ENCODE measurements at places on chromosomes 1 and 21.

DNA sequence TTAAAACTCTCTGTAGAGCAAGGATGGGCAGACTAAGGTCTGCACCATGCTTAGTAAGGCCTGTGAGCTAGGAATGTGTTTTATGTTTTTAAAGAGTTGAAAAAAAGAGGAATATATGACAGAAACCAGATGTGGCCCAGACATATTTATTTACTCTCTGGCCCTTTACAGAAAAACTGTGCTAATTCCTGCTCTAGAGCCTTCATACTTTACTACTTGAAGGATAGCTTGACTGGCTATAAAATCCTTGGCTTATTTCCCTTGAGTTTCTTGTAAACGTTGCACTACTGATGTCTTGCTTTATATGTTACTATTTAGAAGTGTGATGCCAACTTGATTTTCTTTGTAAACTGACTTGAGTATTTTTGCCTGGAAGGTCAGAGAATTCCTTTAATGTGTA lies 33.5 kb downstream of the CTBS start:
- no peak for DNase-seq

DNA sequence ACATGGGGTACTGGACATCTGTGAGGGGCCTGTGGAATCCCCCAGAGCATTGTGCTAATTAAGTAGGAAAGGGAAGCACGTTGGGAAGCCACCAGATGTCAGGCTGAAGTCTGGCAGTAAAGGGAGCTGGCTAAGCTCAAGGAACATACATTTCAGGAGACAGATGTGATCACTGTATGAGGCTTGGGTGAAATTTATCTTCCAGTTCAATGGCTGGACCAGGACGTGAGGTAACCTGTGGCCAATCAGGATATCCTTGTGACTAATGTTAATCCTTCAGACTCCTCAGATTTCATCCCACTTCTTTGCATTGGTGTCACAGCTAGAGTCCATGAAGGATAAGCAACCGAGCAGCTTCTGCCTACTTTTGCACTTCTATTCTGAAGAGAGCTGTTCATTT lies 110.2 kb upstream of the APP start:
- no peak for DNase-seq

DNA sequence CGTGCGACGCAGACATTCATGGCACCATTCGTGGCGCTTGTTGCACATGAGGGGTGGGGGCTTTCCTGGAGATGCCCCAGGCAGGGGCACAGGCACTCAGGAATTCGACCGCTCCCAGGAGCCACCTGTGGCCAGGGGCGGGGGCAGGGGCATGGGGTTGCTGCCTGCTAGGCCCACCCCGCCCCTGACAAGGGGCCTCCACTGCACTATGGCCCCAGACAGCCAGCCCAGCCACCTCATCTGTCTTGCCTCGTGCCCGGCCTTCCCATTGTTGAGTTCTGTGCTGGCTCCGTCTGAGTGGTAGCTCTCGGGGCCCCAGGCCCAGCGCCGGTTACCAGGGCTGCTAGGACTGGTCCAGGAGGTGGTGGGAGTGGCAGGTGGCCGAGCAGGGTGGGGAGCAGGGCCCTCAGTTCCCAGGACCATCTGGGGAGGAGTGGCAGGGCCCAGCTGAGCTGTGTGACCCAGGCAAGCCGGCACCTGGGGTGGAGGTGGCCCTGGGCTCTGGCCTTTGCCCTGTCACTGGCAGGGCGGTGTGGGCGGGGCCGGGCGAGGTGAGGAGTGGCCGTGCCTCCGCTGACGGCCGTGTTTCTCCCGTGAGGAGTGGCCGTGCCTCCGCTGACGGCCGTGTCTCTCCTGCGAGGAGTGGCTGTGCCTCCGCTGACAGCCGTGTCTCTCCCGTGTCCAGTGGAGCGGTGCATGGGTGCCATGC lies 1.9 kb downstream of the PLCH2 start:
- no peak for DNase-seq

DNA sequence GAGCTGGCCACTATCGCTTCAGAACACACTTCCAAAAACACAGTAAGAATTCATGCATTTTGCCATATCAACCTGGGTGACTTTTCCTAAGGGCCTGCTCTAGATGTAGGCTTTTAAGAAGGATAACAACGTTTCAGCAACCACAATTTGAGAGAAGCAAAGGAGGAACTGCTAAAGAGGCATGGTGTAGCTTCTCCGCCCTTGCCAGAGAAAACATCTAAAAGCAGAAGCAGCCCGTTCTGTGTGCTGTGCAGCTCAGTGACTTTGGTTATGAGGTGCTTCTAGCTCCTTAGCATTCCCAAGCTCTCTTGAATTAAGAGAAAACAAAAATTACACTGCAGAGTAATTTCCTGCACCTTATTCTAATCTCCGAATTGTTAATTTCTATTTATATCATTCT lies 2.7 kb downstream of the PER3 start:
- no peak for DNase-seq

- no peak for DNase-seq
Measured at GRCh38 chr1:96281491-96281890, 440.1 kb upstream of the PTBP2 start.

DNA sequence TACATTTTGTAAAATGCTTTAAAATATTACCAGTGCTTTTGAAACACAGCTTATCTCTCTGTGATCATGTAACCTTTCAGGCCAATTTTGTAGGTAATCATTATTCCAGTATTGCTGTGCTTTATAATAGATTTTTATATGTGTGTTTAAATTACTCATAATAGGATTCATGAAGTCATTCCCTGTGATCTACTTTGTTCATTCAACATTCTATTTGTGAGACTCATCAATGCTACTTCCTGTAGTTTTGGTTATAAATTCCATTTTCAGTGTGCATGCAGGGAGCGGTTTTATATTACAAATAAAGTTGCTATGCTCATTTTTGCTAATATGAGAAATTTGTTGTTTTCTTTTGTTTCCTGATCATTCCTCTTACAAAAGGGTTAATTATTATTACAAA lies 4.1 kb upstream of the OR2M5 start:
- DNase-seq = no peak

DNA sequence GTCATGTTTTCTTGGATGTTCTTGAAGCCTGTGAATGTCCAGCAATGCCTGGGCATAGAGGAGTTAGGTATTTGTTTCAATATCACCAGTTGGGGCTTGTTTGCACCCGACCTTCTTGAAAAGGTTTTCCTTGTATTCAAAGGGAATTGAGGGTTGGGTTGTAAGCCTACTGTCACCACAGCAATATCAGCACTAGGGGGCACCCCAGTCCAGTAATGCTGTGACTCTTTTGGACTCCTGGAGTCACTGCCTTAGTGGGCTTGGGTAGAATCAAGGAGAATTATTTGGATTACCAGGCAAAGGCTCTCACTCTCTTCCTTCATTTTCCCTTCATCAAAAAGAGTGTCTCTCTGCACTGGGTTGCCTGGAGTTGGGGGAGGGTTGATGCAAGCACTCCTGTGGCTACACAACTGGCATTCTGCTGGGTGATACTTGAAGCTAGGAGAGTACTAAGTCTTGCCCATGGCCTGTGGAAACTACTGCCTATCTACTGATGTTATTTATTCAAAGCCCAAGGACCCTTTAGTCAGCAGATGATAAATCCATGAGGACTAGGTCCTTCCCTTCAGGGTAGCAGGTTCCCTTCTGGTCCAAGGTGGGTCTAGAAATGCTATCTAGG lies 34.5 kb downstream of the OR10R2 start:
- DNase-seq = no peak

GRCh38 chr1:10601342-10602070 lies 126.8 kb downstream of the PEX14 start:
- DNase-seq = no peak

DNA sequence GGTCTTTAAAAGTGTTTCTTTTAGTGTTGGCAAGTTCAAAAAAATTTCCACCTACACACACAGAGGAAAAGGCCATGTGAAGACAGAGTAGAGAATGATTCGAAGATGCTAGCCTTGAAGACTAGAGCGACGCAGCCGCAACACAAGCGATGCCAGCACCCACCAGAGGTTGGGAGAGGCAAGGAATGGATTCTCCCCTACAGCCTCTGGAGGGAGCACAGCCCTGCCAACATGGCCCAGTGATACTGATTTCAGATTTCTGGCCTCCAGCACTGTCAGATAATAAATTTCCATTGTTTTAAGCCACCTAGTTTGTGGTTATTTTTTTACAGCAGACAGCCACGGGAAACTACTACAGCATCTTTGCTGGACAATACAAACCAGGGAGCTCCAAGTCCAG lies 6.9 kb upstream of the ADAR start:
- no peak for DNase-seq

- DNase-seq = no peak
Measured at GRCh38 chr1:173426057-173426456, 51.1 kb upstream of the PRDX6 start.

- no peak for DNase-seq
Measured at GRCh38 chr1:186218654-186219352, 156.2 kb downstream of the TPR start.

- DNase-seq = no peak
Measured at GRCh38 chr1:31991182-31991581, 22.5 kb upstream of the KHDRBS1 start.

DNA sequence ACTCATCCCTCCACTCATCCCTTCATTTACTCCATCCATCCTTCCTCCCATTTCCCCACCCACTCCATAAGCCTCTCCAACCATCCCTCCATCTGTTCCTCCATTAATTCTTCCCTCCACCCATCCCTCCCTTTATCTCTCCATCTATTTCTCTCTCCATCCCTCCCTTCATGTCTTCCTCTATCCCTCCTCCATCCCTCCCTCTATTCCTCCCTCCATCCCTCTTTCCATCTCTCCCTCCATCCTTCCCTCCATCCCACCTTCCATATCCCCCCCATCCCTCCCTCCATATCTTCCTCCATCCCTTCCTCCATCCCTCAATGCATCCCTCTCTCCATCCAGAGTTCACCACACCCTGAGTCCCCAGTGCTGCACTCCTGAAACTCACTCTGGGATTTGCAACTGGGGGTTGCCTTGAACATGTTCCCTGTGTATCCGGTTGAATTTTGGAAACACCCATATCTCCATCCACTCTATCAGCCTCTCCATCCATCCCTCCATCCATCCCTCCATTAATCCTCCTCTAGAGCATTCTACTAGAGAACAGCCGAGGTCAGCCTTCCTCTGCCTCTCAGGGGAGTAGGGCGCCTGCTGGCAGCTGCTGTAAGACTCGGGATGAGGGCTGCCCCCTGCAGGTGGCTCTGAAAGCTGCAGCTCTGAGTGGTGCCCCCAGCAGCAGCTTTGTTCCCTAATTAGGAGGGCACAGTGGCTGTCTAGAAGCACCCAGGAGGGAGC lies 39.4 kb downstream of the ABCG1 start:
- peak; percentile 63 for DNase-seq

- no peak for DNase-seq
Measured at GRCh38 chr1:152127673-152128072, 12.4 kb upstream of the TCHH start.

DNA sequence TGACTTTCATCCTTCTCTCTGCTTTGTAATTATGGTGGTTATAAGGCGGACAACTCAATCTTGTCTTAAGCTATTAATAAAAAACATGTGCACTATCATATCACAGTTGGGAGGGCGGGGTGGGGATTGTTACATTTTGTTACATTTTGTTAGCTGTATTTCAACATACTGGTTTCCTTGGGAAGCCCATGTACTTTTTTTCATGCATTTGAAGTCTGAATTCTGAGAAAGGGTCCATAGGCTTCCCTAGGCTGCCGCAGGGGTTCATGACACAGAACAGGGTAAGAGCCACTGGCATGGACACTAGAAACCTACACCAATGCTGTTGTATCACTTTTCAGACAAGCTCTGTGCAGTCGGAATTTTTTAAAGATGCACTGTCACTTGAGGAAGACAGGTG lies 178.8 kb downstream of the ETS2 start:
- DNase-seq = no peak

DNA sequence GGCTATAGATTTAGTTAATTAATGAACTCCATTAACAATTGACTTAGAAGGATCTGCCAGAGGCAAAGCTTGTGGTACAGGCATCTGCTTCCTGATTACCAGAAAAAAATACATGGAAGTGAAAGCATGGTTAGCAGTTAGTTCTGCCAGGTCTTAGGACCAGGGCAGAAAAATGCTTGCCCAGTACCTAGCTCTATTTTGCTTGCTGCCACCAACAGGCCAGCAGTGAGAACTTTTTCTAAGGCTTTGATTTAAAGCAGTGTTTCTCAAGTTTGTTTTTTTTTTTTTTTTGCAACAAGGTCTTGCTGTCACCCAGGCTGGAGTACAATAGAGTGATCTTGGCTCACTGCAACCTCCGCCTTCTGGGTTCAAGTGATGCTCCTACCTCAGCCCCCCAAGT lies 16.4 kb upstream of the MTF1 start:
- no peak for DNase-seq

DNA sequence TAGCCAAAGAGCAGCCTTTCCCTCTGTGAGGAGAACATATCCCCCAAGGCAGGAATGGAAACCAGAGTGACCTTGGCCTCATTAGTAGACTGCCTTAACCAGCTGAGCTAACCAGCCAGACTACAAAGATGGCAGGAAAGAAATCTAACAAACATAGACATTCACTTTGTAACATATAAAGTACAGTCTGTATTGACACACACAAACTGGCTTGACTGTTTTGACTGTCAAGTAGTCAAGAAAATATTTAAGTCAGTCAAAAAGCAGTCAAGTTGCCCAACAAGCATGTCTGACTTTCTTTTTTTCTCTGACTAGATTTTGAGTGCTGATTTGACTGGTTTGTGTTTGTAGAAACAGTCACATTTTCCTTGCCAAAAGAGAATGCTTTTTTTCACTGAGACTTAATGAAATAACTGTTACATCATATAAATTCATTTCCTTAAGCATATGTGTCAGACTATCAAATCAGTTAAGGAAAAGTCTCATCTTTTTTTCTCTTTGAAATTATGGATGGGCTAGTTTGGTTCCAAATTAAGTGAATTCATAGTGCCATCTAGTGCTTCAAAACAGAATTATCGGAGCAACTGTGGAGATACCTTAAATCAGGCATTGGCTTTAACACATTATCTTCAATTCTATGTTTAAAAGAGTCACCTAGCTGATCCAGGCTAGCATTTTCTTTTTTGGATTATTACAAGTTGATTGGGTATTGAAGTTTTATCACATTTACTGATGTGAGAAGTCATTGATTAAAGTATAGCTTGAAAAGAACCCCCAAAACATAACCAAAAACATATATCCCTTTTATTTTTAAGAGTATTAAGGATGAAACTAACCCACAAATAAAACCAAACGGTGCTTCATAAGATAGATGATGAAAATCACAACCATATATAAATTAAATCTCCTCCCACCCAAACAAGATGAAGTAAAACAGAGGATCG lies 75.0 kb downstream of the ATP6V1G3 start:
- DNase-seq = no peak

DNA sequence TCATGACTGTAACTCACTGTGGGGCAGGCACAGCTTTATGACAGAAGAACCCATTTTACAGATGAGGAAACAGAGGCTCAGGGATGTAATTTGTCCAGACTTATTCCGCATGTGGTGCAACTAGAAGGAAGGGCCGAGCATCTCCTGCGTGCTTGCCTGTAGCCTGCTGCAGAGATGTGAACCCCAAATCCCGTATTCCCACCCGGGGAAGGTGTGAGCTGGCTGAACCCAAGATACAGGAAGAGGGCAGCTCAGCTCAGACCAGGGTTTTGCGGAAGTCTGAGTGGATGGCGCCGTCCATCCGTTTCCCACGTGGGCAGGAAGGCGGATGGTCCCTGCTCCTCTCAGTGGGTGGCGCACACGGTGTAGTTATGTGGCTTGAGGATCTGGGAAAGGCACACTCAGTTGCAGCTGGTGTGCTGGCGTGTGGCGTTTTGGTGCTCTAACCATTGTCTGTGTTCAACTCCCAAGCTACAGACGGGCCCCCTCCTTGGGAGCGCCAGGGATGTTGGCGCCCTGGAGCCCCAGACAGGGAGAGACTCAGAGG lies 1.2 kb downstream of the CROCC start:
- DNase-seq = no peak

Measured in stimulated activated CD8-positive, alpha-beta memory T cell treated with anti-CD3 and anti-CD28 coated beads, Interleukin-4, amount 100 ng/mL, for 1 hour (primary cell).